Bone marrow (tissue), 2 donors: ENCODE measurements at places on chromosomes 7 and 10.

- no peak for DNase-seq
Observed at GRCh38 chr7:55912748-55913158, 25.5 kb downstream of the ZNF713 start.

- no peak for DNase-seq
Observed at GRCh38 chr10:46247181-46247475, 39.7 kb upstream of the ANTXRL start.

- peak; percentile 1 for DNase-seq
Observed at GRCh38 chr7:120805636-120806388, 52.1 kb downstream of the TSPAN12 start.

- DNase-seq: no peak
Observed at GRCh38 chr10:77506517-77507200, 130.9 kb downstream of the KCNMA1 start.

DNA sequence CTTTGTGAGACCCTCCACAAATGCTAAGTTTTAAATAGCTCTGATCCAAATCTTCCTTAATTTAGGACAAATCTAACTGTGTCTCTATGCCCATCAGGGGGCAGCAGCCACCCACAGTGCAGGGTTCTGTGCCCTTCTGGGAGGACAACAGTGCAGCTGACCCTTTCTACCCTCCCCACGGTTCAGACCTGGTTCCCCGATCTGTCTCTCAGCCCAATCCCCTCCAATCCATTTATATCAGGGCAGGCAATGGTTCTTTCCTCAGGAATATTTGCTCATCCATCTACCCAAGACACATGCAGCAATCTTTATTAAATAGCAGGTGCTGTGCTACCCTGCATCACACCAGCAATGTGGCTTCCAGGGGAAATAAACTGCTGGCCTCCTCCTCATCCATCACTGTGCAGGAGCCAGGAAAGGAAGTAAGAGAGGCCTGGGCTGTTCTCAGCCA lies 4.0 kb upstream of the RBM28 start:
- DNase-seq: peak; percentile 37

DNA sequence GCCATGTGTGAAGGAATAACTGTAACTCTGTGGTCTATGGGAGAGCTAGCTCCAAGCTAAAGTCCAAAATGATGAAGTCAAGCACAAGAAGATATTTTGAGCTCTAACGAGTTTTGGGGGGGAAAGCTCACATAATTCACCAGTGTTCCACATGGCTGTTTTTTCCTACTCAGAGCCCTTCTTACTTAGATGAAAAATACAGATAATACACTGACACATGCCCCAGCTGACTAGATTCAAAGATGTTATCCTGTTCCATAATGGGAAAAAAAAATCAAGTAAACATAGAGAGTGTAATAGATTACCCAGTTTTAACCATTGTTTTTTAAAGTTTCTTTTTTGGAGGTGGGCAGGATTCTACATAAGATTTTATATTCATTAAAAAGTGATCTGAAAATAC lies 86.6 kb downstream of the PRLHR start:
- DNase-seq: no peak

GRCh38 chr7:129914536-129915272 lies 38.1 kb downstream of the UBE2H start:
- no peak for DNase-seq

DNA sequence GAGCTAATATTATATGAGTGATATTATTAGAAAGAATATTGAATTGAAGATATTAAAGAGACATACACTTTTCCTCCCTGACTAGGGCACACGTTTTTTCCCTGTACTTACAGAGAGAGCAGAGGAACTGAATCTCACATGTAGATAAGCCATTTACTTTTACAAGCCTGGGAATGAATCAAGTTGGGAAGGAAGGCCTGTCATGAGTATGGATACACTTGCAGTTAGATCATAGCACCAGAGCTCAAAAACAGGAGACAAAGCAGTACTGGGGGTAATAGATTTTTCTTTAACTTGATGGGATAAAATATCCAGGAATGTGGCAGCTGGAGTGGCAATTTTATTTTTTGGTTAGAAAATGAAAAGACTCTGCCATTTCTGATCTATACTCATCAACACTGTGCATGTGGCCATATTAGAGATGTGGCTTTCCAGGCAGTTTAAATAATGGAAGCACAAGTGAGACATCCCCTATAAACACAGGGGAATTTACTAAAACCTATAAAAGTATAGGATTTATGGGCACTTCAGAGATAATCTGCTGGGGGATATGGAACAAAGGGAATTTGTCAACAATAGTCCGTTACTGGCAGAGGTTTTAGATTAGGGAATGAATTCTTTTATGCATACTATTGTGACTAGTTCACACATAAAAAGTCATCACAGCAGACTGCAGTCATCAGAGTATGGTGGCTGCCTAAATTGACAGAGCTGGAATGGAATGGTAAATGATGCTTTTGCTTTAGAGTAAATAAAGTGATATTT lies 657.7 kb upstream of the MBL2 start:
- DNase-seq: no peak

- no peak for DNase-seq
Observed at GRCh38 chr7:110891197-110891596, 199.7 kb upstream of the LRRN3 start.

GRCh38 chr7:557558-557881 lies 37.9 kb upstream of the PDGFA start:
- no peak for DNase-seq

- no peak for DNase-seq
Observed at GRCh38 chr10:74114041-74114448, 36.6 kb downstream of the AP3M1 start.

- DNase-seq: no peak
Observed at GRCh38 chr7:46720761-46721160, 799.7 kb upstream of the IGFBP3 start.

DNA sequence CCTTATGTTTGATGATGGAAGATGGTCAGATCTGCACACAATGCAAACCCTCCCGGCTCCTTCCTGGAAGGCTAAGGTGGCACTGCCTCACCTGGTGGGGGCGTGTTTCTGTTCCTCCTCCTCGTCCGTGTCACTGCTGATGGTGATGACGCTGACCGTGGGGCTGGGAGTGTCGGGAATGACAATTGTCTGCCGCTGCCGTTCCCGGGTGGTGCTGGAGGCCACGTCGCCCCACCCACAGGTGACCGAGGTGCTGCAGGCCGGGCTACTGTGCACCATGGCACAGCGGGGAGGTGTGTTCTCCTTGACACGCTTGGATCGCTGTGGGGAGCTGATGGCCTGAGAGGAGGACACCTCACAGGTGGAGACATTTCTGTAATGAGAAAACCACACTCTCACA lies 73.1 kb downstream of the CLEC2L start:
- no peak for DNase-seq

GRCh38 chr10:48691812-48692528 lies 7.3 kb downstream of the WDFY4 start:
- DNase-seq: no peak

DNA sequence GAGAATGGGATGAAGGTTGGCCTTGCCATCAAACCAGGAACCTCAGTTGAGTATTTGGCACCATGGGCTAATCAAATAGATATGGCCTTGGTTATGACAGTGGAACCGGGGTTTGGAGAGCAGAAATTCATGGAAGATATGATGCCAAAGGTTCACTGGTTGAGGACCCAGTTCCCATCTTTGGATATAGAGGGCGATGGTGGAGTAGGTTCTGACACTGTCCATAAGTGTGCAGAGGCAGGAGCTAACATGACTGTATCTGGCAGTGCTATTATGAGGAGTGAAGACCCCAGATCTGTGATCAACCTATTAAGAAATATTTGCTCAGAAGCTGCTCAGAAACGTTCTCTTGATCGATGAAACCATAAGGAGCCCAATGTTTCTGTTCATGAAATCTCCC lies 637 bp downstream of the RPEL1 start:
- no peak for DNase-seq

GRCh38 chr10:80491251-80492102 lies 37.4 kb downstream of the TSPAN14 start:
- no peak for DNase-seq

DNA sequence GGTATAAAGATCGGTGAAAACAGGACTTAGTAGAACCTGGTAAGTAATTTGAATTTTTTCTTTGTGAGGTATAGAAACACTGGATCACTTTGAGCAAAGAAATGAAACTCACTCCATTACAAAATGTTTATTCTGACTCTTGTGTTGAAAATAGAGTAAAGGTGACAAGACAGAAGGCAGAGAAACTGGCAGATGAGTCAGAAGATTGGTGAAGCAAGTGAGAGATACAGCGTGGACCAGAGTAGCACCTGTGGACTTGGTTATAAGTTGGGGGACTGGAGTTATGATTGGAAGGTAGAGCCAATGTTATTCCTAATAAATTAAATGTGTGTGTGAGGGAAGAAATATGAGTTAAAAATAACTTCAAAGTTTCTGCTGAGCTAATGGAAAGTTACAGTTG lies 620.9 kb downstream of the ZWINT start:
- no peak for DNase-seq

GRCh38 chr10:118672153-118672552 lies 76.7 kb upstream of the PRLHR start:
- DNase-seq: no peak

- DNase-seq: no peak
Observed at GRCh38 chr7:69605546-69605945, 7.3 kb downstream of the AUTS2 start.

DNA sequence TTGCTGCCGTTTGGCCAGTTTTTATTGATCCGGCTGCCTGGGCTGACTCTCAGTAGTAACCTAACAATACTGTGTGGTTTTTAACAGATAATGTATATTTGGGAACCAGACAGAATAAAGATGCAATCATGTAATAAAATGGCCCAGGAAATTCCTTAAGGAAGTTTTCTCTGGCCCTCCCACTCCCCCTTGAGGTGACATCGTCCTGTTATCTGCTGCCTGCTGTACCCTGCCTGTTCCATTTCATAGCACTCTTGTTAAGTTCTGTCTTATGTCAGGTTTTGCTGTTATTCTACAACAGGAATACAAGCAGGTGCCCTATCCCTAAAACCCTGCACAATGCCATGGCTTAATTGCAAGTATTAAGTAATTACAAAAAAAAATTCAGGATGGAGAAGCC lies 12.5 kb downstream of the ITGB8 start:
- no peak for DNase-seq

GRCh38 chr7:53611043-53611442 lies 575.6 kb downstream of the POM121L12 start:
- DNase-seq: no peak

DNA sequence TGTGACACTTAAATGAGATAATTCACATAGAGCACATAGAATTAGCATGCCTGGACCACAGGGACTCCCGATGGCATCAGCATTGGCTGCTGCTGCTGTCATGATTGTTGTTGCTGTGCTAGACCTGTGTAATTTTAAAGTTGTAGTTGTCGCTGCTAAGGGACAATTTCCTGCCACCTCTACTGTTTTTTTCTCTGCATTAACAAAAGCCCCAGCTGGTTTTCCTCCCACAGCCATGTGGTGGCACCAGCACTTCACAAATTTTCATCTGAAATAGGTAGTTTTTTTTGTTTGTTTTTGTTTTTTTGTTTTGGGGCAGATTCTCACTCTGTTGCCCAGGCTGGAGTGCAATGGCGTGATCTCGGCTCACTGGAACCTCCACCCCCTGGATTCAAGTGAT lies 25.4 kb upstream of the PRXL2A start:
- DNase-seq: no peak

- peak; percentile 80 for DNase-seq
Observed at GRCh38 chr7:129054438-129055293, at the start of gene TNPO3. TSS of gene TNPO3 (minus strand) at chr7:129055111. CDS start at chr7:129054770, 341 bp downstream.

DNA sequence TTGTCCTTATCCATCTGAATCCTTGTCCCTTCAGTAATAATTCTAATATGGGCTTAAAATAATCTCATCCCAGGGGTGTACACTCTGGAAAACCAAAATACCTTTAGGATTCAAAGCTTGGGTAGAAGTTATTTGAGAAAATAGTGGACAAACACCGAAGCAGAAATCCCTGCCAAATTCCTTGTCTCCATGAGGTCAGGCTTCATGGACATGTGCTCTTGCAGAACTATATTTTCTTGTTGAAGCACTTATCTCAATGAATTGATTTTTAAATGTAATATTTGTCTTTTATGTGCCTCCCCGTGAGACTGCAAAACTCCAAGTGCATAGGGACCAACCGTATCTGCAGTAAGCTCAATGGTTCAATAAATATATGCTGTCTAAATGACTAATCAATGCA lies 1153.3 kb upstream of the AUTS2 start:
- no peak for DNase-seq

GRCh38 chr7:1616741-1617140 lies 46.9 kb upstream of the PSMG3 start:
- DNase-seq: no peak

- no peak for DNase-seq
Observed at GRCh38 chr7:49706106-49706505, 67.3 kb upstream of the VWC2 start.

DNA sequence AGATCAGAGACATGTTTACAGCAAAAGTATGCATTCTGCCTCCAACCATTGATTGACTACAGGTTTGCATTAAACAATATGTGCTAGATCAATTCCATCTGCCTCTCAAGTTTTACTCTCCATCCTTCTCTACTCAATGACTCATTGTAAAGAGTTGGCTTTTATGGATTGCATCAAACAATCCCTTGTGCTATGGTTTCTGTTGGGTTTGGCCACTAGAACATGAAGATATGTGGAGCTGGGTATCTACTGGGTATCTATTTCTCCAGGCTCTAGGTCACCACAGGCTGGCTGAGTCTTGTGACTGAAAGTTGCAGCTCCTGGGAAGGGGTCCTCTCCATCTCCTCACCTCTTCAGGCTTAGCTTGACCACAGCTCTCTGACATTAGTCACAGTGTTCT lies 204.7 kb downstream of the DGKI start:
- DNase-seq: no peak

GRCh38 chr10:95246582-95247051 lies 44.2 kb downstream of the PDLIM1 start:
- DNase-seq: peak; percentile 3

DNA sequence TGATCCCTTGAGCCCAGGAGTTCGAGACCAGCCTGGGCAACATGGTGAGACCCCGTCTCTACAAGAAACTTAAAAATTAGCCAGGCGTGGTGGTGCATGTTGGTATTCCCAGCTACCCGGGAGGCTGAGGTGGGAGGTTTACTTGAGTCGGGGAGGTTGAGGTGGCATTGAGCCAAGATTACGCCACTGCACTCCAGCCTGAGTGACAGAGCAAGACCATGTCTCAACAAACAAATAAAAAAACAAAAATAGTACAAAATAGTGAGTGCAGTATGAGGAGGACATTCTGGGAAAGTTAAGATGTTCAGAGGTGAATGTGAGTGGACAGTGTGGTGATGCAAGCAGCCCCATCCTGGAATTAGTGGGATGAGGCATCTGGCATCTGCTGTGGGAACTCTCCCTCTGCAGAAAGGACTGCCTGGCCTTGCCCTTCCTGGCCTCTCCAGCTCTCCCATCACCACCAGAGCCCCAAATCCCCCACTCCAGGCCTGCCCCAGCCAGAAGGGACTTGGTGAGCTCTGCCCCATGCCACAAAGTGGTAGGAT lies 96.6 kb upstream of the PARD3 start:
- no peak for DNase-seq

GRCh38 chr10:17379151-17379690 lies 75.2 kb downstream of the ST8SIA6 start:
- no peak for DNase-seq

- DNase-seq: no peak
Observed at GRCh38 chr7:6246251-6246917, 26.0 kb downstream of the CYTH3 start.

- no peak for DNase-seq
Observed at GRCh38 chr7:100570954-100571828, 2.5 kb downstream of the SAP25 start.

- no peak for DNase-seq
Observed at GRCh38 chr10:130027716-130028464, 63.8 kb upstream of the EBF3 start.
